Activated CD4-positive, alpha-beta T cell treated with anti-CD3 and anti-CD28 coated beads for 36 hours (primary cell): ENCODE measurements at places on chromosomes 6 and 20.

GRCh38 chr6:47810885-47811284 lies 29.1 kb downstream of the OPN5 start:
- H3K36me3 ChIP-seq, result no peaks in the 10 kb centered on the region
- H3K27me3 ChIP-seq, result peaks cover 24% of the 10 kb centered on the region
- no peak overlapping the region for H3K27ac ChIP-seq
- no peak overlapping the region for H3K4me3 ChIP-seq
- no peak for DNase-seq

GRCh38 chr6:70599187-70599586 lies 32.5 kb downstream of the SDHAF4 start:
- peaks cover 4% of the 10 kb centered on the region for H3K4me1 ChIP-seq
- no peak overlapping the region for H3K27ac ChIP-seq
- no peak overlapping the region for H3K4me3 ChIP-seq
- H3K27me3 ChIP-seq, result no peaks in the 10 kb centered on the region
- DNase-seq, result peak; percentile 32

DNA sequence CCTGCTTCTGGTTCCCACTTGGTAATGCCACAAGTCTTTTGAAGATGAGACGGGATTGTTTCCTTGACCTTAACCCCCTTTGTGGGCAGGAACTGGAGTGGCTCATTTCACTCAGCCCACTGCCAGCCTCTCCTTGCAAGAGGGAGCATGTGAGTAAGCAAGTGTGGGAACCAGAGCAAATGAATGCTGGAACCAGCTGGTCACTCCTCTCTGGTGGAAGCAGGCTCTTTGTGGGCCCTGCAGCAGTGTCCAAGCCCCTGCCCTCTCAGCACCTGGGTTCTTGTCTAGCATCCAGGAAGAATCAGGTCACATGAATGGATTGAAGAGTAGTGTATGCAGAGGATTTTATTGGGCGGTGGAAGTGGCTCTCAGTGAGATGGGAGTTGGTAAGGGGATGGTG lies 944.5 kb downstream of the QKI start:
- no peak overlapping the region for H3K4me3 ChIP-seq
- no peak for DNase-seq
- no peaks in the 10 kb centered on the region for H3K4me1 ChIP-seq

- H3K27ac ChIP-seq, result no peak overlapping the region
- no peaks in the 10 kb centered on the region for H3K4me1 ChIP-seq
- DNase-seq, result no peak
- H3K4me3 ChIP-seq, result no peak overlapping the region
Measured at GRCh38 chr20:55437798-55438415, 567.4 kb downstream of the CBLN4 start.

GRCh38 chr20:64210656-64211369 lies 44.7 kb upstream of the PCMTD2 start:
- H3K36me3 ChIP-seq, result no peaks in the 10 kb centered on the region
- DNase-seq, result no peak
- no peaks in the 10 kb centered on the region for H3K27me3 ChIP-seq
- H3K4me1 ChIP-seq, result peaks cover 13% of the 10 kb centered on the region

DNA sequence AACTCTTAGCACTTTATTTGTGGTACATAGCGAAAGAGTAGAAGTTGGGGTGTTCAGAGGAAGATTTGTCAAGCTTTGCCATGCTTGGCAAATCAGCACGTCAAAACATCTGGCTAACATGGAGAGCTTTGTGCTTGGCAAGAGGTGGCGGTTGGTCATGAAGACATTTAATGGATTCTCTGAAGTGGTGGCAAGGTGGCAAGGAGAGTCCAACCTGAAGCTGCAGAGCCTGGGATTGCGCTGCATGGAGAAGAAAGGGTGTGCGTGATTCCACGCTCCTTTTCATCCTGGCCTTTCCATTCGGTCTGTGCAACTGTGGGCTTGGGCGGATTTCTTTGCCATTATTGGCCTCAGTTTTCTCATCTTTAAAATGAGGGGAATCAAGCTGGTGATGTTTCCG lies 3.1 kb downstream of the PYGB start:
- peaks cover 4% of the 10 kb centered on the region for H3K36me3 ChIP-seq
- H3K4me3 ChIP-seq, result no peak overlapping the region
- H3K27me3 ChIP-seq, result peaks cover 3% of the 10 kb centered on the region
- DNase-seq, result no peak
- H3K4me1 ChIP-seq, result peaks cover 61% of the 10 kb centered on the region

DNA sequence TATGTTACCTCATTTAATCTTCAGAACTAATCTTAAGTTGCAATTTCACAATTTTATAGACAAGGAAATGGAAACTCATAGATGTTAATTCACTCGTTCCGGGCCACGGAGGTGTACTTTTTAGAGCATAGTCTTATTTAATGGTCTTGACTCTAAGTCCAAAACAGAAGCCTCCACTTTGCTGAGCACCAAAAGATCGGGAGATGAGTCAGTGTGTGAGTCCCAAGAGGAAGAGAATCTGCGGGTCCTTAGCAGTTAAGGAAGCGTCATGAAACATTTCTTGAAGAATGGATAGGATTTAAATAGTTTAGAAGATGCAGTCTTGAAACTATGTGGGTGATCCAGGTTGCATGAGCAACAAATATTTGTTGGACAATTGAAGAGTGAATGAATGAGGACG lies 231.8 kb upstream of the QKI start:
- H3K27me3 ChIP-seq, result peaks cover 3% of the 10 kb centered on the region
- no peak overlapping the region for H3K27ac ChIP-seq
- no peak for DNase-seq
- no peaks in the 10 kb centered on the region for H3K36me3 ChIP-seq
- H3K4me3 ChIP-seq, result no peak overlapping the region
- no peaks in the 10 kb centered on the region for H3K4me1 ChIP-seq

GRCh38 chr6:88296694-88297093 lies 130.5 kb upstream of the CNR1 start:
- H3K27ac ChIP-seq, result no peak overlapping the region
- H3K4me3 ChIP-seq, result no peak overlapping the region
- DNase-seq, result no peak
- H3K36me3 ChIP-seq, result no peaks in the 10 kb centered on the region
- H3K4me1 ChIP-seq, result no peaks in the 10 kb centered on the region
- H3K27me3 ChIP-seq, result peaks cover 2% of the 10 kb centered on the region
